Activated CD8-positive, alpha-beta T cell treated with anti-CD3 and anti-CD28 coated beads, Interleukin-2, amount 10 ng/mL, durations not matched to agents 7 days and 5 days (primary cell): ENCODE measurements at places on chromosomes 13 and 19.

DNA sequence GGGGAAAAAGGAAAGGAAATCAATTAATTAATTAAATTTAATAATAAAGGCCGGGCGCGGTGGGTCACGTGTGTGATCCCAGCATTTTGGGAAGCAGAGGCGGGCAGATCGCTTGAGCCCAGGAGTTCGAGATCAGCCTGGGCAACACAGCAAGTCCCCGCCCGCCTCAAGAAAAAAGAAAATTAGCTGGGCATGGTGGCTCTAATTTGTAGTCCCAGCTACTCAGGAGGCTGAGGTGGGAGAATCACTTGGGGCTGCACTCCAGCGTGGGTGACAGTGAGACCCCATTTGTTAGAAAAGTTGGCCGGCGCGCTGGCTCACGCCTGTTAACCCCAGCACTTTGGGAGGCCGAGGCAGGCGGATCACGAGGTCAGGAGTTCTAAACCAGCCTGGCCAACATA is 733 bp upstream of the CD320 start:
- peaks cover 39% of the 10 kb centered on the region for H3K4me1 ChIP-seq
- peak overlapping the region; percentile 96 for H3K4me3 ChIP-seq
- H3K27ac ChIP-seq: peak overlapping the region; percentile 97
- H3K27me3 ChIP-seq: no peaks in the 10 kb centered on the region
- peaks cover 31% of the 10 kb centered on the region for H3K36me3 ChIP-seq
- DNase-seq: no peak

- peak overlapping the region; percentile 89 for H3K27ac ChIP-seq
- peaks cover 24% of the 10 kb centered on the region for H3K36me3 ChIP-seq
- H3K4me3 ChIP-seq: peak overlapping the region; percentile 73
- peak; percentile 94 for DNase-seq
Measured at GRCh38 chr19:872266-872951, 12.9 kb downstream of the CFD start.

- H3K4me1 ChIP-seq: no peaks in the 10 kb centered on the region
- no peak for DNase-seq
- no peaks in the 10 kb centered on the region for H3K27me3 ChIP-seq
- H3K36me3 ChIP-seq: no peaks in the 10 kb centered on the region
Measured at GRCh38 chr13:45872566-45872965, 21.0 kb upstream of the SIAH3 start.

GRCh38 chr19:49546825-49547565 is 19.2 kb downstream of the RCN3 start:
- H3K4me3 ChIP-seq: peak overlapping the region; percentile 28
- peaks cover 4% of the 10 kb centered on the region for H3K27me3 ChIP-seq
- peaks cover 10% of the 10 kb centered on the region for H3K36me3 ChIP-seq
- DNase-seq: peak; percentile 84

DNA sequence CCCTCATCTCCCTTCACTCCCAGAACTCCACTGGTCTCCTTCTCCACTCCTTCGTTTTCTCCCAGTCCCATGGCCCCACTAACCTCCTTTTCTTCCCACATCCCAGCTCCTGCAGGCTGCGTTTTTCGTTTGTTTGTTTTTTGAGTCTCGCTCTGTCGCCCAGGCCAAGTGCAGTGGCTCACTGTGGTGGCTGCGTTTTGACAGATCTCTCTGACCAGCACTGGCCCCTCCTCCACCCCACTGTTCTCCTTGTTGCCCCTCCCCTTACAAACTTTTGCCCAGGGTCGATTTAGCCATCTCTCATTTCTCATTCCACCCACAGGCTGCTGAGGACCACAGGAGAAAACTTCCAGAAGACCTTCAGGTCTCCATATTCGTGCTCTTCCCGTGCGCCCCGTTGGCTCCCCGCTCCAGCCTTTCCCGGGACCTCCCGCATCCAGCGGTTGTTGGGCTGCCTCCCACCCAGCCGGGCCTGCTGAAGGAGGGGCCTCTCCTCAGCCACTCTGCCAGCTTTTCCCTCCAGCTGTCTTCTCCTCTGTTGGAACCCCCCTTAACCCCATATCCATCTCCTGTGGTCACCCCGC is 40.6 kb upstream of the GJB6 start:
- H3K27me3 ChIP-seq: peaks cover 10% of the 10 kb centered on the region
- no peak overlapping the region for H3K27ac ChIP-seq
- H3K4me1 ChIP-seq: no peaks in the 10 kb centered on the region
- no peak overlapping the region for H3K4me3 ChIP-seq
- no peaks in the 10 kb centered on the region for H3K36me3 ChIP-seq

DNA sequence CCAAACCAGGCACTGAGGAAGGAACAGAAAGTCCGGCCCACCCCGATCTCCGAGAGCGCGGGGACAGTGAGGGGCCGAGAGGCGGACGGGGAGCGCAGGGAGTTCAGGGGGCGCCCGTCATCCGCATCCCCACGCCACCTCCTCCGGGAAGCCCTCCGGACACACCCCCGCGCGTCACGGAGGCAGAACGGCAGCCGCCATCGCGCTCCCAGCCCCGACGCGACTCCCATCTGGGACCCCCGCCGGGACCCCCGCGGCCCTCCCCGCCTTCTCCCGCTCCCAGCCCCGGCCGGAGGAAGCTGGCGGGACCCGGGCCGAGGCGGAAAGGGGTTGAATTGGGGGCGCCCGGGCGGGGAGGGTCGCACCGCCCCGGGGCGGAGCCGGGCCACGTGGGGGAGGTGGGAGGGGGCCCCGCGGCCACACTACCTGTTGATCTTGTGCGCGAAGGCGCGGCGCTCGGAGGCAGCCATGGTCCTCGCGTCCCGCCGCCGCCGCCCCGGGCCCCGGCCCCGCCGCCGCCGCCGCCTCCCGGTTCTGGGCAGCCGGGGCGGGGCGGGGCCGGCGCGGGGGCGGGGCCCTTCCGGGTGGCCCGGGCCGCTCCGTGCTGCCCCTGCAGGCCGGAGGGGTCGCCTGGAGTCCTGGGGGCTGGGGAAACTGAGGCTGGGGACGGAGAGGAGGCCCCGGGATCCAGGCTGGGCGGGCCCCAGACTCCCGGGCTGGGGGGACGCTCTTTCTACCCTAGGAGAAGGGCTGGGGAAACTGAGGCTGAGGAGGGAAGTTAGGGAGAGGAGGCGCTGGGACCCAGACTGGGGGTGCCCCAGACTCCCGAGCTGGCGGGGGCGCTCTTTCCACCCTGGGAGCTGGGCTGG is at the start of gene DOCK6:
TSS of gene DOCK6 (minus strand) at position 554 of the 869 bp plus-strand sequence. CDS start at position 470, 84 bp downstream.
- peak within 1 kb of the TSS; percentile 52 for H3K4me3 ChIP-seq
- no peaks in the 10 kb centered on the region for H3K36me3 ChIP-seq
- peaks cover 6% of the 10 kb centered on the region for H3K4me1 ChIP-seq
- no peak for DNase-seq
- no peak within 1 kb of the TSS for H3K27ac ChIP-seq
